Cardiac fibroblast (primary cell): ENCODE measurements at places on chromosomes 5 and 9.

DNA sequence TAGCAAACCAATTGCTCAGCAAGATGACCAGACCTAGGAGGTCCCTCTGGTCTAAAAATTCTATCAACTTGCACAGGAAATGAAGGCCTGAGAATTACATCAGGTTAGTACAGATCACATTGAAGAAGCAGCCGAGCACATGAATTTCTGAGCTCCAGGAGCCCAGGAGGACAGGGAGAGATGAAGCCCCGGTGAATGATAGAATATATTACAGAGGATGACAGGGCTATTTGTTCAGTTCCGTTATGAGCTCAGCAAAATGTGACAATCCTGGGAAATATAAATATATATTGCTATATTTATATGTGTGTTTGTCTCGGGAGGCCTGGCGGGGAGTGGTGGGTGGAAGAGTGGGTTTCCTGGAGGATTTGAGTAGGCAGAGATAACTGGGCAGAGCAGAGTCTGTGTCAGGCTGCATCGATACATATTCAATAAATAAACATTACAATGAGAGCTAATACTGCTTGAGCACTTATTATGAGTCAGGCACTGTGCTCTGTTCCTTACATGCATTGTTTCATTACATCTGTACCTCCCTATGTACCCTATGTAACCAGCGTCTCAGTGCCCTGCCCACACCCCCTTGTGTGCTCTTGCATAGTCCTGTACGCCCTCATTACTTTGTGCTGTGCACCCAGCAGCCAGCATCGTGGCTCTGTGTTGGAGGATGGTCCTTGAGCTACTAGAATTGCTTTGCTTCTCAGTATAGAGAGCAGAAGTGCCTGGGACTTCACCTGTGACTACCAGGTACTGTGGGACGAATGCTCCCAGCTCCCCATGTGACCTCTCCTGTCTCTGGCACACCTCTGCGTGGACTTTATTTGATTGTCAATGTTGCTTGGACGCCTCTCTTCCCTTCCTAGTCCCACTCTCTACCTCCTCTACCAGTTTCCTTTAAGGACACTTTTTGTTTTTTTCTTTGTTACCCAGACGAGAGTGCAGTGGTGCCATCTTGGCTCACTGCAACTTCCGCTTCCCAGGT is 58.1 kb upstream of the KLF9 start:
- peak; percentile 53 for DNase-seq

- no peak for DNase-seq
These were observed 21.6 kb downstream of the SLC46A2 start for GRCh38 chr9:112869041-112869529.

DNA sequence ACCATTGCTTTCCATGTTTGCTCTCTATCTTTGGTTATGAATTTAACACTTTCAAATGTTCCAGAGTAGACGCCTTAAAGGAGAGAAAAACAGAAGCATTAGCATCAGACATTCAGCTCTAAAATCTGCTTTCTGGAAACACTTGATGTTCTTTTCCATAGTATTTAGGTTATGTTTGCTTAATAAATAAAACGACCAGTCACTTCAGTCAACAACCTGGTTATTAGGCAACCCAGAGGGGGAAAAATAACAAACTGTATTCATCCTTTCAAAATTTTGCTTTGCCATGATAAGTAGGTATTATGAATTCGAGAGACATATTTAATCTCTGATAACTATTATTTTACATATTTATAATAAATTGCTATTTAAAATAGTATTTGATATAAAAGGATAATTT is 1044.7 kb downstream of the CDH9 start:
- DNase-seq = no peak

- DNase-seq = no peak
These were observed 336.6 kb downstream of the CWC27 start for GRCh38 chr5:65105301-65105700.

DNA sequence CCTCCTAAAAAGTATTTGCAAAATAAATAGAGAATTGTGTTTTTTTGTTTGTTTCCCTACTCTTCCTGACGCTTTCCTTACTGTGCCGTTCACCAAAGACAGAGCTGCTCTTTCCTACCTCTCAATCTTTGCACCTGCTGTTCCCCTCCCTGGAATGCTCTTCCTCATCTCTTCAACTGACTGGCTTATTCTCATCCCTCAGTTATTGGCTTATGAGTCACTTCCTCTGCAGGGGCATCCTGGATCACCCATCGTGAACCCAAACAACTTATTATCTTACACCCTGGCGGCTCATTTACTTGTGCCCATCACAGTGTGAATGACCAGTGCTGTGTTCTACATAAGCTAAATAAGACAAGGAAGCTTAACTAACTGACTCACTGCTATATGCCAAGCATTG is 36.1 kb upstream of the CCNG1 start:
- DNase-seq = no peak

DNA sequence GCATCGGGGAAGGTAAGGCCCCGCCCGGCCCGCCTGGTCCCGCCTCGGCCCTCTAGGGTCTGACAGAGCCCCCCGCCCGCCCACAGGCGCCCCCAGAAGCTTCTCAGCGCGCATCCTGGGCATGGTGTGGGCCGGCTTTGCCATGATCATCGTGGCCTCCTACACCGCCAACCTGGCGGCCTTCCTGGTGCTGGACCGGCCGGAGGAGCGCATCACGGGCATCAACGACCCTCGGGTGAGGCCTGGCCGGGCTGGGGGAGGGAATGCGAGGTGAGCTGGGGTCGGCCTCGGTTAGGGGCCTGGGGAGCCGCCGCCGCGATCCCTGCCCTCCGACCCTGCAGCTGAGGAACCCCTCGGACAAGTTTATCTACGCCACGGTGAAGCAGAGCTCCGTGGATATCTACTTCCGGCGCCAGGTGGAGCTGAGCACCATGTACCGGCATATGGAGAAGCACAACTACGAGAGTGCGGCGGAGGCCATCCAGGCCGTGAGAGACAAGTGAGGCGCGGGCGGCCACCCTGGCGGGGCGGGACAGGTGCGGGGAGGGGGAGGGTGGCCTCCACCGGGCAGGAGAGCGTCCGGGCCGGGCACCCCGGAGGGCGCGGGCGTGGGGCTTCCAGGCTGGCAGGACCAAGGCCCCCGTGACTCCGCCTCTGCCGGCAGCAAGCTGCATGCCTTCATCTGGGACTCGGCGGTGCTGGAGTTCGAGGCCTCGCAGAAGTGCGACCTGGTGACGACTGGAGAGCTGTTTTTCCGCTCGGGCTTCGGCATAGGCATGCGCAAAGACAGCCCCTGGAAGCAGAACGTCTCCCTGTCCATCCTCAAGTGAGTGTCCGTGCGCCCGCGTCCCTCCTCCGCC is 7.1 kb downstream of the LRRC26 start:
- peak; percentile 13 for DNase-seq

GRCh38 chr5:62206150-62206829 is 99.7 kb upstream of the KIF2A start:
- DNase-seq = no peak

GRCh38 chr5:91168859-91169258 is 214.3 kb downstream of the ARRDC3 start:
- DNase-seq = no peak

- DNase-seq = no peak
These were observed 13.9 kb upstream of the COL5A1 start for GRCh38 chr9:134627417-134628353.

GRCh38 chr9:68507806-68508145 is 32.9 kb downstream of the TMEM252 start:
- no peak for DNase-seq

DNA sequence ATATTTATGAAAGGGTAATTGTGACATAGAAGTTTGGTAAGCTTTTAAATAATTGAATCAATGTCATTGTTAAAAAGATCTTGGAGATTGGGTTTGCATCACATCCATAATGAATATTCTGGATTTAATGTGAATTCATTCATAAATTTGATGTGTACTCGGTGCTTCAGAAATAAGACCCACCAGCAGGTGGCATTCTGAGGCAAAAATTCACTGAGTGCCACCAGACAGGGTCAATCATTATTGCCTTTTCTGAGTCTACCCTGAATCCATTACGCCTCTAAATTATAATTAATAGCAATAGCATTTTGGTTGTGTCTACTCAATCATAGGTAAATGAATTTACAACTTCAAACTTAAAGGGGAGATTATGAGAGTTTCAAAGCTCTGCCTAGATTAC is 1.0 kb downstream of the TRPC7 start:
- DNase-seq = peak; percentile 4

- no peak for DNase-seq
These were observed 65.9 kb upstream of the NEK6 start for GRCh38 chr9:124191691-124192395.

DNA sequence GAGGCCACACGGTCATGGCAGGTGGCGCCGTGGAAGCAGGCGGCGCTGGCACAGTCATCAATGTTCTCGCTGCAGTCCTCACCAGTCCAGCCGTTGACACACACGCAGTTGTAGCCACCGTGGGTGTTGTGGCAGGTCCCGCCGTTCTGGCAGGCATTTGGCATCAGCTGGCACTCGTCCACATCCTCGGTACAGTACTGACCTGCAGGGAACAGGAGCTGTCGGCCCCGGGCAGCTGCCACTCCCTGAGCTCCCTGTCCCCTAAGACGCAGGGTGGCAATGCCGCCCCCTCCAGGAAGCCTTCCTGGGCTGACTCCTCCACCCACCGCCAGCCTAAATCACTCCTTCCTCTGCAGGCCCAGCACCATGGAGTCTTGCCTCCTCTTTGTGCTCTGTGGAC is 27.2 kb downstream of the NOTCH1 start:
- no peak for DNase-seq

DNA sequence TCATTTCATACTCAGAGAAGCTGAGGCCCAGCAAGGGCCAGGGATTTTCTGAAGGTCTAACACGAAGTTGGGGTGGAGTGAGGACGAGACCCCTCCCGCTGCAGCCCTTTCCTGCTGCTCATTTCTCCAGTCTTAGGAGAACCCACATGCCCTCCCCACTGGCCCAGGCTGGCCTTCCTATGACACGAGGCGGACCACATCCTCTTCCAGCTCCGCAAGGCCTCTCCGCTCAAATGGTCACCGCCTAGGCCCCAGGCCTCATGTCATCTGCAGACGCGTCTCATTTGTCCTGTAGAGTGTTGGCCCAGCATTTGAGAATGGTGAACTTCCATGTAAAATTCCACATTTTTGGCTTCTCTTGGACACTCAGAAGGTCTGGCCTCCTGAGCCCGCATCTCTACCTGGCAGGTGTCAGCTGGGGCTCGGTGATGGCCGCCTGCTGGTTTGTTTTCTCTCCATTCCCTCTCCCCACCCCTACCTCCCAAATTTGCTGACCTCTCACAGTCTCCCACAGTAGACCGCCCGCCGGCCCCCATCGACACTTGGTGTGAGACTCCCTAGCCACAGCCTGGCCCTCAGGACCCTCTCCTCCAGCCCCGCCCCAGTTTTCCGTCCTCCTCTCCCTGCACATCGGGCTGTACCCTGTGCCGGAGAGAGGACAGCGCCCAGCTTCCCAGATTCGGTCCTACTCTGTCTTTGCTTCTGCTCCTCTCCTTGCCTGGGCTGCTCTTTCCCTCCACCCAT is 51.7 kb downstream of the ERGIC1 start:
- no peak for DNase-seq

GRCh38 chr5:51881901-51882300 is 498.7 kb downstream of the ISL1 start:
- DNase-seq = no peak

DNA sequence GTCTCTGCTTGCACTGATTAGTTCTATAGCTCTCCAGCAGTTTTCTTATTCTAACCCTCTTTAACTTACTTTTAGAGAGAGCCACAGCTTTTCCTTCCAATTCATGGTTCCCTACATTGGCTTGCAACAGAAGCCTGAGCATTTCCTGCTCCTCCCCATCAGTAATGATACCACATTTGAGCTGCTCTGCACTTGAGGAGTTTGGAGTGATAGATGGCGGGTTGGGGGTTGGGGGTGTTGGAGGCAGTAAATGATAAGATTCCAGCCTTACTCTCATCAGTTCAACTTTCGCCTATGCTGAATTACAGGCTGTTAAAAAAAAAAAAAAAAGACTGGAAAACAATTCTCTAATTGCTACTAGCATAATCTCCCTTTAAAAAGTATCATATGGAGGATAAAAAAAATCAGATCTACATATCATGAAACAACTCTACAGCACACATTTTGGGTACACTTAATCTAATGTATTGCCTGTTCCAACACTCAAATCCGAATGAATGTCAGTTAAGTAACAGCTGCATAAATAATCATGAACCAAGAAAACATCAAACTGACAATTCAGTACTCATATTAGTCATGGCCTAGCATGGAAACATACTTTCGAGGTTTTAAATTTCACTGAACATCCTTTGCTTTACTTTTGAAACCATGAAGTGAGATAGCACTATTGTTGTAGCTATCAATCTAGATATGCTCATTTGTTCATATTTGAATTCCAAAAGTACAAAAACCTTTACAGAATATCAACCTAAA is 224.7 kb downstream of the NFIB start:
- peak; percentile 41 for DNase-seq

- DNase-seq = no peak
These were observed 8.6 kb downstream of the FOXI1 start for GRCh38 chr5:170114271-170114670.

DNA sequence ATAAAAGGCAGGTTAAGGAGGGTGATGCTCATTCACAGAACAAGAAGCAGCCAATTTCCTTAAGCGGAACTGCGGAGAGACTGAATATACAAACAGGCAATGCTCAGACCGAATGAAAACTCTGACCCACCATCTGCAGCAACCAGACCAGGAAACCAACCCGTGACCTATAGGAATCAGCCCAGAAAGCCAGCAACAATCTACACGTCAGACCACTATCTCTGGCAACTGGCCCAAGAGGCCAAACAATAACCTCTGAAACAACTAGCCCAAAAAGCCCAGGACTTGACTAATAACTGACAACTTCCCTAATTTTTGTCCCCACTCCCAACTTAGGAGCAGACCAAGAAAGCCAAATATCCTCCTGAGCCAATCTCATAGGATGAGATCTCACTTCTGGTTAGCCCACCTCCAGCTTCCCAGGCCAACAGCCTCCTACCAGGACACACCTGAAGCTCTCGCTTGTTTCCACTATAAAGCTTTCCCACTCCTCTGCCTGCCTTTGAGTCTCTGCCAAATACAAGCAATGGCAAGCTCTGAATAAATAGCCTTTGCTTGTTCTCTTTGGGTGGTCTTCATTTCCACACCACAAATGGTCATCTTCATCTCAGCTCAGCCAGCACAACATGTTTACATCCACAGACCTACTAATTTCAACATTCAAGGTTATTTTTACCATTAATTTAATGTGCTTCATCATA is 168.5 kb downstream of the HSD17B3 start:
- DNase-seq = no peak

GRCh38 chr5:40796487-40796889 is 1.7 kb downstream of the PRKAA1 start:
- peak; percentile 86 for DNase-seq
